Thoracic aorta (tissue), 2 donors: ENCODE measurements at places on chromosomes 13 and 19.

DNA sequence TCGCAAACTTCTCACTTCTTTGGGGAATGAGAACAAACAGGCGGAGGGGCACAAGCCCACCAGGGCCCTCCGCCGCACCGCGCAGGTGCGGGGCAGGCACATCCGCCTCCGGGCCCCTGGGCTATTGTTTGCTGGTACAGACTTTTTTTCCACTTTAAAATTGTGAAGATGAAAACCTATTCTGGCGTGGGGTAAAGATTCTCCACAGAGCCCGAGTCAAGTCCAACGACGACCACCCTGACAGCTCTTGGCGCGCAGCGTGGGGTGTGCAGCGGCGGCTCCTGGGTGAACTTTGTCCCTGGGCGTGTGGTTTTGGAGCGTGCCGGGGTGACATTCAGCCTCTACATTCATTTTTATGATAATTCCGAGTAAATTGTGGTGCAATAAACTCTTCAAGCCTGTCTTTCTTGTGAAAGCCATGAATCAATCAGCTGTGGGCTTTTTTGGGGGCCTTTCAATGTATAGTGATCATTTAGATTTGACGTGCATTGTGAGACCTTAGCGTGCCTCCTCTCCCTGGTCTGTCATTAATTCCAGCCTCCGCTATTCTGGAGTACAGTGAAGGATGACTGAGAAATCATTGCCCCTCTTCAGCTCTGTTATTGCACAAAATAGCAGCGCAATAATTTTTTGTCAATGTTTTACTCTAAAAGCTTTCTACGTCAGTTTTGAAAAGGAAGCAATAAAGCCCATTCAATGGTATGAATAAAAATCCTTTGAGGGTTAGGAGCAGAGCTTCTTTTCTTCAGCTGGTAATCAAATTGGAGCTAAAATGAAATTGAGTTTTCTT, 90.0 kb downstream of the TEX29 start:
- DNase-seq: no peak

GRCh38 chr19:15393963-15394362, 14.4 kb upstream of the AKAP8 start:
- no peak for DNase-seq

DNA sequence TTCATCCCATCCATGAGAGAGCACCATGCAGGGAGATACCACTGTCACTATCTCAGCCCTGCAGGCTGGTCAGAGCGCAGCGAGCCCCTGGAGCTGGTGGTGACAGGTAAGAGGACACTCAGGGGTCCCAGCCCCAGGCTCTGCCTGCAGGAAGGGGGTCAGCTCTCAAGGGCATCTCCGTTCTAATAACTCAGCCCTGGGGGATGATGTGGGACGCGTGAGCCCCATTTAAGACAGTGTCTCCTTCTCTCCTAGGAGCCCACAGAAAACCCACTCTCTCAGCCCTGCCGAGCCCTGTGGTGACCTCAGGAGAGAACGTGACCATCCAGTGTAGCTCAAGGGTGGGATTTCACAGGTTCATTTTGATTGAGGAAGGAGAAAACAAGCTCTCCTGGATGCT, 15.5 kb upstream of the KIR3DL3 start:
- DNase-seq: no peak

- DNase-seq: no peak
Measured at GRCh38 chr13:23715762-23716235, 145.6 kb downstream of the TNFRSF19 start.

DNA sequence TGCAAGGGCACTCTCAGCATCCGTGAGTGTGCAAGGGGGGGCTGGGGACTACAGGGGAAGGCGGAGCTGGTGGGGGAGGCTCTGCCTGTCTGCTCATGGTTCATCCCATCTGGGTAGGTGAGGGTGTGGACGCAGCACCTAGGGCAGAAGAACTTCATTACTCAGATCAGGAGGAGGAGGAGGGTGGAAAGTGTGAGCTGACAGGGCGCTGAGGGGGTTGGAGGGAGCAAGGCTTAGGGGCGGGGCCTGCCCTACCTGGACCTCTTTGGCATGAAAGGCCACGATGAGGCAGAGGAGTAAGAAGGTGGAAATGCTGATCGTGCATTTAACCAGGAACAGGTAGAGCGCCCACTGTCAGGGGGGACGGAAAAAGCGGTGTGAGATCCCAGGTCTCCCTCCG, 4.5 kb downstream of the KCNN4 start:
- DNase-seq: no peak

DNA sequence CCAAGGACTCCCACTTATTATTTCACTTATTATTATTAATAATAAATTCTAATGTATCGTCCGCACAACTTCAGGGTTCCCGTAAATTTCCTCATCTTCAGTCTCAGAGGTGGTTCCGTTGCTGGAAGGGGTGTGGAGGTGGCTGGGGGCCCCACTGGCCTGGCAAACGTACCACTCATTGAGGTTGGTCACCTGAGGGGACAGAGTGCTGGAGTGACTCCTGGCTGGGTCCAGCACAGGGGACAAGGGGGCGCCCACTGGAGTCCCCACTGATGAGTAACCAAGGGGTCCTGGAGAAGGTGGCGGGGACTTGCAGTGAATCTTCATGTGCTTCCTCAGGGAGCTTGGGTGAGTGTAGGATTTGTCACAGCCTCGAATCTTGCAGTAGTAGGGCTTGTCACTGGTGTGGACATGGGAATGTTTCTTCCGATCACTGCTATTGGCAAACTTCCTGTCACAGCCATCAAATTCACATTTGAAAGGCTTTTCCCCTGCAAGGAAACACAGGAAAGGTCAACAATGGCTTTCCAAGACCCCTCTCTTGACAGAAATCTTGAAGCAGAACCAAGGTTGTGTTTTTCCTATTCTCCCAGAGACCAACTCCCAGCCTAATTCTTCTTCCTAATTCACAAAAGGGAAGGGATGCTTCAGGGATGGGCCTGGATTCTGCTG, 6.1 kb downstream of the ZIC5 start:
- DNase-seq: no peak

GRCh38 chr13:71316792-71317363, 550.1 kb downstream of the DACH1 start:
- DNase-seq: no peak

- no peak for DNase-seq
Measured at GRCh38 chr13:21328836-21329477, 130.1 kb downstream of the ZDHHC20 start.

DNA sequence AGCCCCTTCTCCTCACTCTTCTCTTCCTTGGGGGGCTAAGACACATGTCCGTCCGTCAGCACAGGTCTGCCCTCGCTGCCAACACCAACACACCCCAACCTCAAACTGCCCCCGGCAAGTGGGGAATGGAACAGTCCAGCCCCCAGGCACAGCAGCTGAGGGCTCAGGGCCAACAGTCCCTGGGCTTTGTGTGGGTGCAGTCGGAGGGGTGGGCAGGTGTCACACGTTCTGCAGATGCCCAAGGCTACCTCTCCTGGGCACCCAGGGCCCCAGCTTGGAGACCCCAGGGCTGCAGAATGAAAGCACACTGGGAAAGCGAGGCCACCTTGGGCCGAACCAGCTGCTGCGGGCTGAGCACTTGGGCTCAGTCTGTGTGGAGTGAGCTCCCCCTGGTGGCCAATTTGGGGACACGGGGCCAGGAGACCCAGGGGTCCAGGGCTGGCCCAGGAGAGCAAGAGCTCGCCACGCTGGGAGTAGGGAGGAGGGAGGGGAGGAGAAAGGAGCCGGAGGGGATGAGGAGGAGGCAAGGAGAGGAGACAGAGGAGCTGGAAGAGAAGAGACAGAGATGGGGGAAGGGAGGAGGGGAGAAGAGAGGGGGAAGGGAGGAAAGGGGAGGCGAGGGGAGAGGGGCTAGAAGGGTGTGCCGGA, 14.0 kb upstream of the ATP8B3 start:
- no peak for DNase-seq

GRCh38 chr19:42412227-42412626, 15.0 kb downstream of the LIPE start:
- DNase-seq: no peak

- no peak for DNase-seq
Measured at GRCh38 chr13:23668562-23668961, 98.3 kb downstream of the TNFRSF19 start.

GRCh38 chr19:2883686-2884439, 16.7 kb downstream of the ZNF556 start:
- DNase-seq: no peak

GRCh38 chr13:75635828-75636435, at the start of gene LMO7:
TSS of gene LMO7 (plus strand) at chr13:75636330. CDS start at chr13:75636658, 328 bp downstream.
- DNase-seq: no peak

DNA sequence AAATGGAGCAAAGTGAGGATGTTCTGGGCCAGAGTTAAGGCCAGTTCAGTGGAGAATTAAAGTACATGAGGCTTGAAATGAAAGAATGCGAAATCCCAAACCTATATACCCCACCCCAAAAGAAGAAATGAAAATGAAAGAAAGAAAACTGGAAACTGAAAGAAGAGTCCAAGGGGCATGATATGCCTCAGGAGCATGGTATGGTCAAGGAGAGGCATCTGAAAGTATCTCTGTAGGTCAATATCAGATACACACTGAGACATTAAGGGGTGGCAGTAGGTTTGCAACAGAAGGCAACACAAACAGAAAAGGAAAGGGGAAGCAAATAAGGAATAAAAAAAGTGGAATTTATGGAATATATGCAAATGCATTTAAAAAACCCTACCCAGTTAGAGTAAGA, 166.5 kb downstream of the COG6 start:
- no peak for DNase-seq

DNA sequence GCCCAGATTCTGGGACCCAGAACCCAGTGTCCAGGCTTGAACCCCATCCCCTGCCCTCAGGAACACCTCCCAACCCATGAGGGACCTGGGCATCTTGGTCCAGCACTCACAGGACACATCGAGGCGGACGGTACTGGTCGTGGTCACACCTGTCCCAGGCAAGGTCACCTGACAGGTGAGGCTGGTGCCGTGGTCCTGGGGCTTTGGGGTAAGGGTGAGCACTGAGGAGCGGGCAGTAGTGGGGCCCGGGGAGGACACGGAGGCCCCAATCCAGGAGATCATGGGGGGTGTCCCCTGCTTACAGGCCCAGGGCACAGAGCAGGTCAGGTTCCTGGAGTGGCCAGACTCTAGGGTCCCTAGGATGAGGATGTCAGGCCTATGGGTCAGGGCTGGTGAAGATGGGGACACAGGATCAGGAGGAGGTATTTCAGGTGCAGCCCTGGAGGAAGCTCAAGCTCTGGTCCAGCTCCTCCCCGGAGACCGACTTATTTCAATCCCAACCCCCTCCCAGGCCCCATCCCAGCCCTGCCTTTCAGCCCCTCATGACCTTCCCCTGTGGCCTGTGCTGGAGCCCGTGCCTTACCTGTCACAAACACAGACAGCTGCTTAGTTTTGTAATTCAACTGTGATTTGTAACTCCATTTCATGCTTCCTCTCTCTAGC, 772 bp downstream of the SIGLEC8 start:
- DNase-seq: no peak
